Fibroblast of mammary gland (primary cell): ENCODE measurements at places on chromosomes 7 and 10.

DNA sequence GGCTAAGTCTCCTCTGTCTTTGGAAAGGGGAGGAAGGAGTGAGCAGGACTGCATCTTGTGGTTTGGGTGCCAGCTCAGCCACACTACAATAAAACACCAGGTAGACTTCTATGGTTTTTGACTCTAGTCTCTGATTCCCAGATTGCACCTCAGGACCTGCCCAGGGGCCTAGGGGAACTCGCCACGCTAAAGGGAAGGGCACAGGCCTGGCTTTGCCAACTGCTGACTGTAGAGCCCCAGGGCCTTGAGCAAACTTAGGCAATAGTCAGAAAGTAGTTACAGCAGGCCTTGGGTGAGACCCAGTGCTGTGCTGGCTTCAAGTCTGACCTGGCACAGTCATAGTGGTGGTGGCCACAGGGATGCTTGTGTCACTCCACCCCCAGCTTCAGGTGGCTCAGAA, 24.2 kb upstream of the PRR15 start:
- no peak for DNase-seq

DNA sequence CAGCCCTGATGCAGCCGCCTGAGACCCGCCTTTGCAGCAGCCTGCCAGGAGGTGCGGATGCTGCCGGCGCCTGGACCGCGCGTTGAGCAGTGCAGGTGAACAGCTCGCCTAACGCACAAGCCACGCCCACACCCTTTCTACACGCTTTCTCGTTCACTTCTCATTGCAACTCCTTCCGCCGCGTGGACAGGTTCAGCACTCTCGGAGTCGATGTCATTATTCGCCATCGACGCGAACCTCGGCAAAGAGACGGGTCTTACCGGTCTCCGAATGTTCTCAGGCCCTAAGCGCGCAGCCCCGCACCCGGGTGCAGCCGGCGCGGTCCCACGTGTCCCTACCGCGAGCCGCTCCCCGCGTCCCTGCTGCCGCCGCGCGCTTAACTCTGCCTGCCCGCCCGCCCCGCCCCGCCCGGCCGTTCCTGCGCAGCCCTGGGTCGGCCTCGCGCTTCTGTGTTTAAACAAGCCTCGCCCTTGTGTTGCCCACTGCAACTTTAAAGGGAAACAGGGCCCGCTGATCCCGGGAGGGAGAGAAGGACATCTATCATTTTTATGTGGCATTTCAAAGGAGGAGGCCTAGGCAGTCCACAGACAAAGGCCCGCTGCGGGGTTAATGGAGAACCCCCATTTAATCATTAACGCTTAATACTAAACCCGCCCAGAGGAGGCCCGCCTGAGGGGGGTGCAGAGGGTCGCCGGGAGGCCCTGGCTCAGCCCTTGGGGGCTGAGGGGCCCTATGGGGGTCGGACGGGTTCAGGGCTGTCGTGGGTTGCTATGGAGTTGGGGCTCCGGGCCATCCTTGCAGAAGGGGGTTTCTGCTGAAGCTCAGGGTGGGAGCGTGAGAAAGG, 128.5 kb downstream of the WDR11 start:
- DNase-seq, result no peak

DNA sequence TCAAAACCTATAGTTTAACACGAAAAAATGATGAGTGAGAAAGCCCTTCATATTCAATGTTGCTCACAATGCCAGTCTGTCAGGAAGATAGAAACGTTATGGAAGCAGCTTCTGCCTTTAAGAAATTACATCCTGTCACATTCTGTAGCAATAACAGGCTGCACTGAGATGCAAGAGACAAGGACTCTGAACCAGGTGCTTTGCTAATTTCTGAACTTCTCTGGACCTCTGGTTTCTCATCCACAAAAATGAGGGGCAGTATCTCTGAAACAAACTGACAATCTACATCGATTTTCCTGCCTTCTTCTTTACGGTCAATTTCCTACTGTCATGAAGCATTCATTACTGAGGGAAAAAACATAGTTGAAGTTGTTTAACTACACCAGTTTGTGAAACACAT, 234.0 kb downstream of the SNX13 start:
- DNase-seq, result no peak

DNA sequence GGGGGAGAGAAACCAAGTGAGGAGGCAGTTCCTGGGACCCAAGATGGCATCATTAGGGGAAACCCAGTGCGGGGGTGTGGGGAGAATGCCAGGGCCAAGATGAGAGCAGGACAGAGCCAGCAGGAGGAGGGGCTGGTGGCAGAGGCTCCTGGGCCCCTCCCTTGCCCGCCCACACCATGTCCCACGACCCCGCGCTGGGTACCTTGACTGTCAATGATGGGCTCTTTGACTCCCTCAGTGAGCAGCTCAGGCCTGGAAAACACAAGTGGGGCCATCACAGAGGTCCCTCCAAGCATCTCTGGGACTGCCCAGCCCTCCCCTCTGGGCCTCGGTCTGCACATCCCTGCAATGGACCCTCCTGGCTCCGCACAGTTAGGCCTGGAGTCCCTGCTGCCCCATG, 75.4 kb downstream of the RABGEF1 start:
- DNase-seq, result no peak

GRCh38 chr7:5541087-5541992, 117.7 kb upstream of the TNRC18 start:
- DNase-seq, result no peak

DNA sequence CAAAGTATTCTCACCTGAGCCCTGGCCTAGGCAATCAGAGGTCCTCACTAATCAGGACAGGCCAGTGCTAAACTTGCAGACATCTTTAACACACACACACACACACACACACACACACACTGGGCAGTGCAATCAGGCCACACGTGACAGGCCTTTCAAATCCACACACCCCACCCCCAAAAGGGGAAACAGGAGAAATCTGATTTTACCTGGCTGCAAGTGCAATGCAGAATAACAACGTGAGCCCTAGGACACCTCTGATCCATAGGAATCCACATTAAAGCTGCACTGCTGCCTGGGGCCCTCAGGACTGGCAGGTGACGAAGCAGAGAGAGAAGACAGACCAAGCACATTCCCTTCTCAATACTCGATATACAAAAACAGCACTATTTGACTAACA, 218.9 kb downstream of the FAM107B start:
- no peak for DNase-seq

DNA sequence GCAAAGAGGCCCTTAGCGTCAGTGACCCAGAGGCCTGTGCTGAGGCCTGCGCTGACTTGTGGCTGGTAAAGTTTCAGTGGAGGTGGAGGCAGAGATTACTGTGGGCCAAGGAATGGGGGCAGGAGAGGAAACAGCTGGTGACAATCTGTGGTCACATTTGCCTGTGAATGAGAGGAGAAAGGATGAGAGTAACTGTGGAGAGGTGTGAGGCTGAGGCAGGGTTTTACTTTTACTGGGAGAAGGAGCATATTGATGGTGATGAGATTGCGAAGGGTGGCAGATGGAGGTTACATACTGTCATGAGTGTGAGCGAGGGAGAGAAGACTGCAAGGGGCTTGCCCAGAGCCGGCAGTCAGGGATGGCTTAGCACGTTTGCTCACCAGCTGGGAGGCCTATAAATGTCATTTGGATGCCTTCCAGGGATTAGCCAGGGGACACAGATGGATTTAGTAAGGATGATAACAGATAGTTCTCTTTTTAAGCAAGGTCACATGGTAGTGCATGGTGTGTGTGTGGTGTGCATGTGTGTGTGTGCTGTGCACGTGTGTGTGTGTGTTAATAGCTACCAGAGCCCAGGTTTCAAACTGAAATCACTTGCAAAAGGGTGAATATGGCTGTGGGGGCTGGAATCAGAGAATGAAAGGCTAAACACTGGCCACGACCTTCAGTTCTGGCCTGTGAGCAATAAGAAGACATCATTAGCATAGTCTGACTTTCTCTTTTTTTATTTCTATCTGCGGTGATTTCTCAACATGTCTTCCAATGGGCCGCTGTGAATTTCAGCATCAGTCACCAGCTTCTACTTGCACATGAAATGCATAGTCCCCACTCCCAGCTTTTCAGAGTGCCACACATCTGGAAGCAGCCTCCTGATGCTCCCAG, 291.5 kb upstream of the ZNF32 start:
- DNase-seq, result peak; percentile 32

GRCh38 chr7:122352454-122352853, 47.9 kb upstream of the FEZF1 start:
- no peak for DNase-seq

DNA sequence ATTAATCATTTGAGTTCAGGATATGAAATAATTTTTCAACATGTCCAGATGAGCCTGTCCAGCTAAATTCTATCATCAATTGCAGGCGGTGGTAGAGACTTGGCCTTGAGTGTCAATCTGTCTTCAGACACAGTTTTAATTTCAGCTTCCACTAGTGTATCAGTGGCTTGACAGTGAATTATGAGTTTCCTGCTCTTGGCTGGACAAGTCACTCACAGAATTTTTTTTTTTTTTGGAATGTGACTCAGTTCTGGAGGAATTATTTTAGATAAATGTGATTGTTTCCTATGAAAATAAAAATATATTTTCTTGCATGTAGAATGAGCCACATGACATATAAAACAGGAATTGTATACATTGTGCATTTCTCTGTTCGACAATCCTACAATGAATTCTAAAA, 319.9 kb upstream of the AKR1E2 start:
- no peak for DNase-seq

GRCh38 chr7:2482725-2483451, 6.7 kb upstream of the GRIFIN start:
- DNase-seq, result peak; percentile 33

- DNase-seq, result no peak
Observed at GRCh38 chr7:138625084-138625848, 75.9 kb downstream of the SVOPL start.

DNA sequence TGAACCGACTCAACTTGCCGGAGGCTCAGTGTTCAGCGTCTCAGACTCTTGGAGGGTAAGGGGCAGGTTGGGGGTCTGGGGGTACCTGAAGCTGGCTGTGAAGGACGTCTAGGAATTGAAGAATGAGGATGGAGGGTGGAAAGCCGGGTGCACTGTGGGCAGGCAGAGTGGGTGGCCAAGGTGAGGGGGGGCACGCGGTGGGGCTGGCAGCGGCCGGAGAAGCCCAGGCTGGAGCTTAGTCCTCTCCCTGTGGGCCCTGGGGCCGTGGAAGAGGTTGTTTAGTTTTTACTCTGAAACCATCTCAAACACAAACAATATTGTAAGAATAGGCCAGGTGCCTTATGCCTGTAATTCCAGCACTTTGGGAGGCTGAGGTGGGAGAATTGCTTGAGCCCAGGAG, 83.4 kb downstream of the UNCX start:
- DNase-seq, result no peak

DNA sequence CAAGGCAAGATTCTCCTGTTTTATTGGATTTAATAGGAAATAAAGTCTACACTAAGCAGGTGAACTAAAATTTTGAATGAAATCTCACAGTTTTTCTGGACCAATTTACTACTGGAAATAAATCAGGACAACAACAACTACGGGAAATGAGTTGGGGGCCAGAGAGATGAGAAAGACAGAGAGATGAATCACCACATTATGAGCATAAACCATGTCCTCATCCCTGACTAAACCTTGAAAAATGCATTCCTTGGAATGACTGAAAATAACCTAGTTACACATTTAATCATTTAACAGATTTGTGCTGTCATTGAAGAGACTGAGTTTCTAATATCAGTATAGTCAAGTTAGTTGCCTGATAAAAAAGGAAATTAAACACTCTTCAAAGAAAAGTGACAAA, 608.4 kb upstream of the KCND2 start:
- peak; percentile 90 for DNase-seq

GRCh38 chr10:45454262-45454661, 80.2 kb downstream of the ALOX5 start:
- no peak for DNase-seq

DNA sequence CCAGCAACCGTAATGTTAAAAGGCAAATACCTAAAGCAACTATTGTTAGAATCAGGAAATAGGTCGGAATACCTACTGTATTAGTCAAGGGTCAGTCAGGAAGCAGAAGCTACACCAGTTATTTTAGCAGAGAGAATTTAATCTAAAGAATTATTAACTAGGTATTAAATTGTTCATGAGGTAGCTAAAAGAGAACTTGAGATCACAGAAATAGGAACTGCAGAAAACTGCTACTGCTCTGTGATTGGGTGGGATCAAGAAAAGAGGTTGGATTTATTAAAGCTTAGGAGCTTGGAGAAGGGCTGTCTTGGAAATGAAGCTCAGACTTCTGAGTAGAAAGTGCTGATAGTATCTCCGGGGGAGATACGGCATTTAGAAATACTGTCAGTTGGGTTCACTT, 20.0 kb upstream of the ZNF438 start:
- no peak for DNase-seq

DNA sequence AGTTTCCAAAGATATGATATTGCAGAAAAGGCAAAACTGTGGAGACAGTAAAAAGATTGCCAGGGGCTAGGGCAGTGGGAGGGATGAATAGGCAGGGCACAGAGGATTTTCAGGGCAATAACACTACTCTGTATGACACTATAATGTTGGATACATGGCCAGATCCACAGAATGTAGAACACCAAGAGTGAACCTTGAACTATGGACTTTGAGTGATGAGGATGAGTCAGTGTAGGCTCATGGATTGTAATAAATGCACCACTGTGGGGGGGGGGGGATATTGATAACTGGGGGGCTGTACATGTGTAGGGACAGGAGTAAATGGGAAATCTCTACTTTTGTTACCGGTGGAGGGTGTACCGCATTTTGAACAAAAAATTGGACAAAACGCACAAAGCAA, 77.4 kb downstream of the ALOX5 start:
- DNase-seq, result no peak

- DNase-seq, result no peak
Observed at GRCh38 chr7:40474790-40475680, 340.2 kb downstream of the SUGCT start.

DNA sequence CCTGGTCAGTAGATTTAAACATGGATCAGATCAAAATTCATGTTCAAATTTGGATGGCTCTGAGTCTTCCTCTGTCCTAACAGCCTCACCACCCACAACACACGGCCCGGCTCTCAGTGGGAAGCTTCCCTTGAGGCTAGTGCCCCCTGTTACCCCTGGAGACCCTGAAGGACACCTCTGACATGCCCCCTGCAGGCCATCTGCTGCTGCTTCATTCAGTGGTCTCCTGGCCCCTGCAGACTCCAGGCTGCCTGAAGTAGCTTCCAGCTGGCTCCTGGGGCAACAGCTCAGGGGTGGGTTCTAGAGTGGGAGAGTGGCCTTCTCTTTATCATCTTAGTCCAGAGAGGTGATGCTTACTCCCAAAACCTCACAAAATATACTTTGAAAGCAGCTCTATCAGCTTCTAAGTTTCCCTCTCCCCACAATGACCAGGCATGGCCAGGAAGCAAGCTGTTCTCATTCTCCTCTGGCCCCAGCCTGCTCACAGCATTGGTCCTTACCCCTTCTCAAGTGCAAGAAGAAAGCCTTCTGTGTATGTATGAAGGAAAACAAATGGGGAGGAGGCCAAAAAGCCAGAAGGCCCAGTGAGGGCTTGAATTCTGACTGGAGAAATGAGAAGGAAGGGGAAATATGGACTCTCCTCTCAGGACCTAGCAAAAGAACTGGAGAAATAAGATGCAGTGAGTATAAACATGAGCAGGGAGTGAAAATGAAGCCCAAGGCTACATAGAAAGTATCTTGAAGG, 189.6 kb upstream of the INHBA start:
- no peak for DNase-seq

- DNase-seq, result peak; percentile 2
Observed at GRCh38 chr7:104126411-104126841, 81.4 kb downstream of the ORC5 start.
